Heart right ventricle (tissue), 16 donors: ENCODE measurements at places on chromosomes 7 and 10.

DNA sequence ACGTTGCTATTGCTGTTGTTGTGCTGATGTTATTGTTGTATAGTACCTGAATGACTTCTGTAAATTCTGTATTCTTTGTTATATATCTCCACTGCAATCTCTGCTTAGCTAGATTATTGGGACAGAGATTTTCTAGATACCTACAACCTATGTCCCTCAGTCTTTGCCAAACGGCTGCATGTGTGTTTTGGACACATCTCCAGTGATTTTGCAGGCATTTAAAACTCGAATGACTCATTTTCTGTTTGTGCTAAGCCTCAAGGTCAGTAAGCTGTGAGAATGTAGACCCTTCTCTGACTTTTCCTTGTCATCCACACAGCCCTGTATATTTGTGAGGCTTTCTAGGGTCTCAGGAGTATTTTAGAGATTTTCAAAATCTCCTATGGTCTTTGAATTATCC is 410.7 kb downstream of the POM121L12 start:
- DNase-seq = no peak

- DNase-seq = no peak
Measured at GRCh38 chr7:139242741-139243281, 11.8 kb downstream of the UBN2 start.

GRCh38 chr7:6438427-6438826 is 9.3 kb downstream of the DAGLB start:
- peak; percentile 33 for DNase-seq

DNA sequence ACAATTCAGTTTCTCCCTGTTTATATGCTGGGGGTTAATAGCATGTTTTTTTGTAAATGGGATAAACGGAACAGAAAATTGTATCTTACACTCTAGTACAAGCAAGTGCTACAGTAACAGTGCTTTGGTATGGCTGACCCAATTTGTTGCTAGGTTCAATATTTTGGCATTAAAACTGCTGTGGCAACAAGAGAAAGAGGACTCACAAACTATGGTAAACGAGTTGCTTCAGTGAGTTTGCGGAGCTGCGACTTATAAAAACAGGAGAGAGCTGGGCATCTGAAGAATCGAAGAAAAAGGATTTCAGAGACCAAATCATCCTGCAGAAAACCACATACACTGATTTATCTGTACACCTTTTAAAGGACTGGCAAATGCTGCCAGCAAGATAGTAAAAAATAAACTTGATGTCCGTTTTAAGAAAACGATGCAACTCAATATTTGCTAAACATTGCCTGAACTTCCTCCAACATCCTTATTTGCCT is 2.2 kb downstream of the GLUD1 start:
- no peak for DNase-seq

- DNase-seq = no peak
Measured at GRCh38 chr7:30159163-30159562, 24.4 kb downstream of the MTURN start.

DNA sequence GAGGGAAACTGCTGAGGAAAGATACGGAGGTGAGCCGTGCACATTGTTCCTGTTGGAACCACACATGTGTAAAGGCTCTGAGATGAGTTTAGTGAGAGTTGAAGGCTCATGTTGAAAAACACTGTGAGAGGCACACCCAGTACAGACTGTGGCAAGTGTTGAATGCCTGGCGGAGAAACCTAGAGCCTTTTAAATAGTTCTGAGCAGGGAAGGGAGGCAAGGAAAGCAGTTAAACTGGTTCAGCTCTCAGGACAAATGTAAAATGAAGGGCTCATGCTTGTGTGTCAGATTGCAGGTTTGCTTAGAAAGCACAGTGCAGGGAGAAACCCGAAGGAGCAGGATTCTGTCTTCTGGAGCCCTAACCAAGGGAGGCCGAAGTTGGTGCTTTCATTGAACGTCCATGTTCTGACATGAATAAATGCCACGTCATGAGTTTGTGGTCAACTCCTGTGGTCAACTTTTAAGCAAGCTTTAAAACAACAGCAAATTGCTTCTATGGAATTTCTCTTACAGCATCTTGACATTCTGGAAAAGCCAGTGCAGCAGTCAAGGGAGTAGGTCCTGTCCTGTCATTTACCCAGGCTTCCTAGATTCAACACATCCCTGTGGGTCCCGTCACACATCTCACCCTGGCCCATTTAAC is 650.9 kb upstream of the GALNT17 start:
- DNase-seq = no peak

GRCh38 chr10:26242706-26243350 is 26.3 kb downstream of the GAD2 start:
- DNase-seq = no peak

GRCh38 chr7:156662277-156662676 is 21.7 kb downstream of the RNF32 start:
- DNase-seq = no peak

GRCh38 chr7:119964788-119965542 is 308.0 kb upstream of the KCND2 start:
- no peak for DNase-seq

GRCh38 chr7:20172736-20173334 is 44.3 kb downstream of the MACC1 start:
- no peak for DNase-seq
